ENCODE measurements at places on chromosomes 13 and 19.

GRCh38 chr13:99071666-99072065 lies 93.8 kb upstream of the DOCK9 start:
- no peak for DNase-seq

DNA sequence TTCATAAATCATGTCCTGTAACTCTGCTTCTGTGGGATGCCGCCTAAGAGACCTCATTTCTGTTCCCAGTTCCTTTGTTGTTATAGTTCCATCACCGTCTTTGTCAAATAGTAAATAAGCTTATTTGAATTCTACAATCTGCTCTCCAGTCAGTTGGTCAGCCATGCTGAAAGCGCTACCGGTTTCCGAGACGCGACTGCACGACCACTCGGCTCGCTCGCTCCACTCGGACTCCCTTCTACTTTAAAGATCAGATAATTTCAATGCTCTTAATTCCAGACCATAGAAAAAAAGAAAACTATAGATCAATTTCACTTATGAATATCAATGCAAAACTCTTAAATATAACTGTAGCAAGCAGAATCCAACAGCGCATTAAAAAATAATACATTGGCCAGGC lies 64.2 kb upstream of the STK24 start:
- no peak for DNase-seq

- DNase-seq, result no peak
Observed at GRCh38 chr13:110812121-110812868, 98.8 kb downstream of the ING1 start.

DNA sequence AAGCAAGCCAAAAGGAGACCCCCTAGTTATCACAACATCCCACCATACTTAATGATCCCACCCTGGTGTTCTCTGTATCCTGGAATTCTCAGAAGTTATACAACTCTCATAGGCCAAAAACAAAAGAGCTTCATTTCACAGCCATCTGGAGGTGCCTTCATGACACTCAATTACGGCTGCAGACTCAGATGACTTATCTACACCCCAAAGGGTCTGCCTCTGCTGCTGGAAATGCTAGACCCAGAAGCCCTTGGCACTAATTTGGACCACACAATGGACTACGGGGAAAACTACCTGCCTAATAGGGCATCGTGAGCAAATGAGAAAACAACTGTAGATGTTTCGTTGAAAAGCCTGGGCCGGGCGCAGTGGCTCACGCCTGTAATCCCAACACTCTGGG lies 40.2 kb downstream of the BRD4 start:
- DNase-seq, result no peak

DNA sequence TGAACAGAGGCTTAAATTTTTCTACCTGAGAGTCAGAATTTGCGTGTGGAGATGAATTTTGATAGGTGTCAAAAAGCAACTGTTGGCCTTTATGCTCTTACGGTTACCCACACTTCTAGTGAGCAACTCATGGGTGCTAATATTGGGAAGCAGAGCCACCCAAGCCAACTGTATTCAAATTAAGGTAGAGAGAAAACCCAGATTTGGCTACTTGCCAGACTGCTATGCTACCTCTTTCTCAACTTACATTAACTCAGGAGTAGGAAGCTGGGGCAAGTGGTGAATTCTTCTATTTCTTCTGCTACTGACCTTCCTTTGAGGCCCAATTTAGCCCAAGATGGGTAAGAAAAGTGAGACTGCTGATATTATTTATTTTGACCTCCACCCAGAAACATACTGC lies 83.9 kb downstream of the OLFM4 start:
- DNase-seq, result no peak

- no peak for DNase-seq
Observed at GRCh38 chr19:42628411-42629140, 33.9 kb upstream of the CEACAM8 start.

DNA sequence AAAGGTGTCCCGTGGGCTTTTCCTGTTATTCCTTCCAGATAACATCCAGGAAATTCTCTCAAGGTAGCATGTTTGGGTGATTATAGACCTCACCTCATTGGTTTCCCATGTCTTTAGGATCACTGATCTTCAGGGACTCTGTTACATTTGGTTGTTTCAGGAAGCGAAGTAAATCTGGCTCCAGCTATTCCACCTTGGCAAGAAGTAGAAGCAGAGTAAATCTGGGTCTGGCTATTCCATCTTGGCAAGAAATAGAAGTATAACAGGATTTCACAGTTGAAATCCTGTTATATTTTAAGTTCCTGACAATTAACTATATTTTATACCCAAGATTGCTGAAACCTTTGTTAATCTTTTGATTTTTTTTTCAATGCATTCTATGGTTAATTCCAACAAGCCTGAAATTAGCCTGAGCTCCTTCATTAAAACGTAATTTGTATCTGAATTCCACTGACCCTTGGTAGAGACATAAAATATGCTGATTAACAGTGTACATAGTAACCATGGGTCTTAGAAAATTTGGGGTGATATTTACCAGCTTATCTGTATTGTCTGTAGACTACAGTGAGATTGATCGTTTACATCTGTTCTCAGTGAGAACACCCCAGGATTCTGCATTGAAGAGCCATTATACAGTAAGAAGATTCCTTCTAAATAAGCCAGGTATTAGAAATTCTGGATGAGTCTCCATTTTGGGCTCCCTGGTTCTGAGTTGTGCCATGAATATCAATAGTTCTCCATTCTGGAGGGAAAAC lies 267.6 kb upstream of the SLITRK6 start:
- DNase-seq, result no peak

- no peak for DNase-seq
Observed at GRCh38 chr13:24134231-24134630, 26.3 kb upstream of the SPATA13 start.

GRCh38 chr13:103007427-103007762 lies 58.8 kb downstream of the SLC10A2 start:
- no peak for DNase-seq

GRCh38 chr13:53141336-53141735 lies 112.7 kb downstream of the OLFM4 start:
- no peak for DNase-seq

GRCh38 chr19:1026783-1027649 lies 608 bp downstream of the CNN2 start:
- no peak for DNase-seq

GRCh38 chr19:31166206-31166605 lies 183.0 kb downstream of the TSHZ3 start:
- no peak for DNase-seq

GRCh38 chr19:48994035-48994386 lies 324 bp downstream of the RUVBL2 start:
- no peak for DNase-seq

GRCh38 chr13:47816831-47817230 lies 184.2 kb downstream of the SUCLA2 start:
- no peak for DNase-seq

- DNase-seq, result no peak
Observed at GRCh38 chr19:6228551-6229215, 51.1 kb downstream of the MLLT1 start.

GRCh38 chr19:6761053-6761676 lies 6.1 kb downstream of the SH2D3A start:
- DNase-seq, result no peak

DNA sequence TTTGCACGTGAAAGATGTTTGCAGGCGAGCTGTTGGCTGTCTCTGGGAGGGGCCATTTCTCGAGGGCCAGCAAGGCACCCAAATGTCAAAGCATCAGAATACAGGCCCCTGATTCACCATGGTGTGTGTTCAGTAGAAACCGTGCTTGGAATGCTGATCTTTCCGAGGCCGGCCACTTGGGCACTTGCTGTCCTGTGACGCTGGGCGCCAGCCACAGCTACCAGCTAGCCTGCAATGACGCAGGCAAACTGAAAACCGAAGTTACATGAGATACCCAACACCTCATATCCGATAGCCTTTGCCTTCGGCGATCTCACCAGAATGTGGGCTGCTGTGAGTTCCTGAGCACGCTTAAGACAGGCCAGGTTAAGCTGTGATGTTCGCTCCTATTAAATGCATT lies 12.0 kb downstream of the THOP1 start:
- DNase-seq, result no peak

- no peak for DNase-seq
Observed at GRCh38 chr13:50396001-50396400, 380.8 kb downstream of the KCNRG start.

DNA sequence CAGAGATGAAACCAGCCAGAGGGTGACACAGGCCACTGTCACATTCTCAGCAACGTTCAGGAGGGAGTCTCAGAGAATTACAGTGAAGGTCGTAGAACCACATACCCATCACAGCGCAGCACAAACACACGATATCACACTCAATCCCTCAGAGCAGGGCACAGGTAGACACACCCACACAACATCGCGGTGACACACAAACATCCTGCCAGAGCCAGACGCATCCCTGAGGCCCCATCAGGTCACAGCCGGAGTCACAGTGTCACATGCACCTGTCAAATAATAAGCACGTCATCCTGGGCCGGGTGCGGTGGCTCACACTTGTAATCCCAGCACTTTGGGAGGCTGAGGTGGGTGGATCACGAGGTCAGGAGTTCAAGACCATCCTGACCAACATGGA lies 17.5 kb downstream of the ELAVL3 start:
- no peak for DNase-seq

- no peak for DNase-seq
Observed at GRCh38 chr13:101305981-101306411, 110.3 kb downstream of the NALCN start.

- no peak for DNase-seq
Observed at GRCh38 chr13:51782026-51782710, 21.8 kb downstream of the DHRS12 start.

GRCh38 chr19:7852851-7853769 lies 21.1 kb downstream of the PRR36 start:
- peak; percentile 42 for DNase-seq

GRCh38 chr13:68715651-68716050 lies 1392.0 kb upstream of the ATXN8OS start:
- no peak for DNase-seq

- no peak for DNase-seq
Observed at GRCh38 chr13:114258589-114258988, 22.8 kb upstream of the UPF3A start.

DNA sequence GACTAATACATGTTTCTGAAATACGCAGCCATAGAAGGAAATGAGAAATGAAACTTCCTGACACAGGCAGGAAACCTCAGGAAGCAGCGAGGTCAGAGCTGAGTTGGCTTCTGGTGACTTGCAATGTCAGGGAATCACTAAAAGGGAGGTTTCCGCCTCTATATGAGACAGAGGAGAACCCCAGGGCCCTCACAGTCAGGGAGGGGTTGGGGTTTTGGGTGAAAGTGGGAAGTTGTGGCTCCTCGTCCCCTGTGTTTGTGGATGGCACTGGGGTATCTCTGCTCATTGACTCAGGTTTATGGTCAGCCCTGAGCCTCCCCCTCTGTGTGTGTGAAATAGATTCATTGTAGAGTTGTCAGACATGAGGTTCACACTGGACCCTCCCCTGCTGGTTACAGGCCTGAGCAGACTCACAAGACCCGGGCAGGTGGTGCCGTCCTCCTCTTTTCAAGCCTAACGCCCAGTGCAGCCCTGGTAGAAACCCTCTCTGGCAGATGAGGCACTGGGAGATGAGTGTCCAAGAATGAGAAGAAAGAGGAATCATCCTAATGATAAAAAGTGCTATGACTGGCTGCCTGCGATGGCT lies 5.5 kb upstream of the LILRA6 start:
- DNase-seq, result no peak

- no peak for DNase-seq
Observed at GRCh38 chr13:98571955-98572662, 4.8 kb downstream of the STK24 start.

DNA sequence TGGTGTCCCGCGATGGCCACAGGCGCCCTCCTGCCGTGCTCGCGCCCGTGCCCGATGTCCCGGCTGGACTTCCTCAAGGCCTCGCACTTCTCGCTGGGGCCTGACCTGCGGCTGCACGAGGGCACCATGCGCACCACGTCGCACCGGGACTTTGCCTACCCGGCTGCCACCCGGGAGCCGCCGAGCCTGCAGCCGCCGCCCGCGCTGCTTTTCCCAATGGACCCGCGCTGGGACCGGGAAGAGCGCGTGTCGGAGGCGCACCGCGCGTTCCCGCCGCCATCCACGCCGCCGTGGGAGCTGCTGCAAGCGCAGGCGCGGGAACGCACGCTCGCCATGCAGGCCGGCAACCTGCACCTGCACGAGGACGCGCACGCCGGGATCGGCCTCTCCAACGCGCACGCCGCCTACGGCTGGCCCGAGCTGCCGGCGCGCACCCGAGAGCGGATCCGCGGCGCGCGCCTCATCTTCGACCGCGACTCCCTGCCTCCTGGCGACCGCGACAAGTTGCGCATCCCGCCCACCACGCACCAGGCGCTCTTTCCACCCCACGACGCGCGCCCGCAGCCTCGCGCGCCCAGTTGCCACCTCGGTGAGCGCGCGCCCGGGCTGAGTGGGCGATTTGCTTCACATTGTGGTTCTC lies 12.1 kb upstream of the PEX11G start:
- no peak for DNase-seq

GRCh38 chr19:944171-944567 lies 18.3 kb downstream of the ARID3A start:
- DNase-seq, result no peak

Measured in activated T-helper 1 cell treated with Interleukin-2 at 50 U/mL for 16 hours (primary cell).